ENCODE measurements at places on chromosomes 1 and 21. TPM values are rescaled to one million over a fixed set of nuclear protein-coding genes. Genes with fewer than 3 reads are reported as not detected.

CR1L gene
- total RNA-seq: not detected

TNNT2 gene
- total RNA-seq: 2.2 TPM

ACTA1 gene
- 0.45 TPM for total RNA-seq

WDR64 gene
- not detected for total RNA-seq

BMP8B gene
- total RNA-seq: 6.2 TPM

DNA sequence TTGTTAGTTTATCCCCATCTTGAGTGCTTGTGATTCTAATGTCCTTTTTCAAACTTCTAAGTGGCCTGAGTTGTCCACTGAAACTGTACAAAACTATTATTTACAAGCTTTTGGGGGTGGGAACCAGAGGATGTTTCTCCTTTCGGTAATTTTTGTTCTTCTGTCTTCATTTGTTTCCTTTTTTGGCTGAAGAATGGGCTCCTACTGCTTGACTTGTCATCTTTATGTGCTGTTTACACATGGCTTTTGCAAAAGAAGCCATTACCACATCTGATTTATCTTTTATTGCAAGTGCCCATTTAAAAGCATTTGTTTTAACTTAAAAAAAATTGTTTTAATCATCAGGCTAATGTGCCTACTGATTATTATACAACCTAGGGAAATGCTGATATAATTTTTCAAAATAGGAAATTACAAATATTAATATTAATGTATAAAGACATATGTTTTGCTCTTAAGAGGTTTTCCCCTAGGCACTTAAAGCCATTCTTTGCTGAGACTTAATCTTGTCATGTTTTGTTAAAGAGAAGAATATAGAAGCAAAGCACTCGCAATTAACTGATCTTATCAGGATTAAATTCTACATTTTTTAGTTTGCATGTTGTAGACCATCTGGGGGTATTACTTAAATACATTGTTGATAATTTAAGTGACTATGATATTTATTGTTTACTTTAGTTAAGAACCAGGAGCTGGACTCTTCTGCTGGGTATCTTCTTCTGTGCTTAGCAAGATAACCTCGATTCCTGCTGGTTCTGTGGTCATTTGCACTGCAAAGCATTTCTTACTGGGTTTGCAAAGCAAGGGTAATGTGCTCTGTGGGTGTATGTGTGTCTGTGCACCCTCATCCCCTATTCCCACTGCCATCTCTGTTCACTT lies 40.1 kb downstream of the TMEM200B start:
- no peak for DNase-seq

KCNE1 gene
- total RNA-seq: not detected
